ENCODE measurements at places on chromosomes 12 and 14. TPM values are rescaled to one million over a fixed set of nuclear protein-coding genes. Genes with fewer than 3 reads are reported as not detected.

- no peak for DNase-seq
Measured at GRCh38 chr14:100748944-100749343, 22.3 kb downstream of the DLK1 start.

DNA sequence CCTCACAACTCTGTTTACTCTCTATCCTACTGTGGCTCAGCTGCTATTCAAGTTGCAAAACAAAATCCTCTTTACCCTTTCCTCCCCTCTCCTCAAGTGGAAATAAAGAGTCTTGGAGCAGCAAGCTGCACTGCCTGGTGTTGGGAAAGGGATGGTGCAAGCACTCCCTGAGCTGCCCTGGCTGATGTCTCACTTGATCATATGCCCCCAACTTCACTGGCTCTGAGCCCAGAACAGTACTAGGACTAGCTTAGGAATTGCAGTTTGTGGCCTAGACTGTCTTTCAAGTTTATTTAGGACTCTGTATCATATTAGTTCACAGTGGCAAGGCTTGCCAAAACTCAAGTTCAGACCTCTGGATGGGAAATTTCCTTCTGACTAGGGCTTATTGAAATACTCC, 1683.8 kb upstream of the SEL1L start:
- no peak for DNase-seq

- DNase-seq, result no peak
Measured at GRCh38 chr12:25126746-25127145, 68.2 kb downstream of the DNAI7 start.

DNA sequence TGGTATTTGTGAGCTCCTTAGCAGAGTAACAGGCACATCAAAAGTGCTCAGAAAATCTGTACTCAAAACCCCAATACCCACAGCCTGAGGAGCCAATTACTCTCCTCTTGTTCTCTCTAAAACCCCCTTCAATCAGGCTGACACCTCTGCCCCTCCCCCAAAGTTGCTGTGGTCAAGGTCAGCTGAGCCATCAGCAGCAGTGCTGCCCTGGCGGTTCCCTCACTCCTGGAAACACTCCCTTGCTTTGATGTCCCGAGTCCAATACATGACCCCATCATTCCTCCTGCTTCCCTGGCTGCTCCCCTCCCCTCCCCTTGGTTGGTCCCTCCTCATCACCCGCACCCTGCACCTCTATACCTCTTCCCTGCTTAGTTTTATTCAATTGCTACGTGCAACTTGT, 57.2 kb upstream of the C14orf132 start:
- no peak for DNase-seq

DNA sequence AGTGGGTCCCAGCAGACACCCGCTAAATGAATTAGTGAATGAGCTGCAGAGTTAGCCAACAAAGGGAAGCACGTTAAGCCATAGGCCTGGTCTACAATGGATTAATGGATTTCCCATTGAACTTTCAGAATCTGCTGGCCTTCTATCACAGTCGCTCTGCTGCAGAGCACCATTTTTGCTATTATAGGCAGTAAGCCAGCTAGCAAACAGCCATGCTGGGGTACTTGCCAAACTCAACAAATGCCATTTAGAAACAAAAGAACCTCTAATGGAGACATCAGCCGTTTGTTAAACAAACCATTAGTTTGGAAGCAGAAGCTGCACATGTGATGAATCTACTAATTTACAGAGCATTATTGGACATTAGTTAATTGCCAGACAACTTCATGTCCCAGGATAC, 181.1 kb upstream of the STXBP6 start:
- no peak for DNase-seq

DNA sequence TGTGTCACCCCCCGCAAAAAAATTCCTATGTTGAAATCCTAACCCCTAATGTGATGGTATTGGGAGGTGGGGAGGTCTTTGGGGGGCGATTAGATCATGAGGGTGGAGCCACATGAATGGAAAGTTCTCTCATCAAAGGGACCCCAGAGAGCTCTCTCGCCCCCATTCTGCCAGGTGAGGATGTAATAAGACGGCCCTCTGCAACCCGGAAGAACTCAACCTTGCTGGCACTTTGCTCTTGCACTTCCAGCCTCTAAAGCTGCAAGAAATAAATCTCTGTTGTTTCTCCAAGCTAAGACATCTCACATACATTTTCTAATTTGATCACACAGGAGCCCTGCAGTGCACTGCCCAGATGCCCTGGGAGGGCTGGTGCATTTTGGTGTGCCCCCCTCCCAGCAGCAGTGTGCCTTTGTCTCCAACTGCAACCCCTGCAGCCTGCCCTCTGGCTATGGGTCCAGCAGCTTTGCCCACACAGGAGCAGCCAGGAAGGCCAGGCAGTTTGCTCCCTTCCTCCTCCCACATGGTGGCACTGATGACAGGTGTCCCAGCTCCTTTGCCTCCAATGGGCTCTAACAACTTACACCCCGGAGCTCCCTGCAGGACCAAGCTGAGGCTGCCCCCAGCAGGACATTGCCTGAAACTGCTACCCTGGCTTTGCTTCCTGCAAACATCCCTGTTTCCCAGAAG, 59.3 kb downstream of the C14orf132 start:
- DNase-seq, result no peak

DNA sequence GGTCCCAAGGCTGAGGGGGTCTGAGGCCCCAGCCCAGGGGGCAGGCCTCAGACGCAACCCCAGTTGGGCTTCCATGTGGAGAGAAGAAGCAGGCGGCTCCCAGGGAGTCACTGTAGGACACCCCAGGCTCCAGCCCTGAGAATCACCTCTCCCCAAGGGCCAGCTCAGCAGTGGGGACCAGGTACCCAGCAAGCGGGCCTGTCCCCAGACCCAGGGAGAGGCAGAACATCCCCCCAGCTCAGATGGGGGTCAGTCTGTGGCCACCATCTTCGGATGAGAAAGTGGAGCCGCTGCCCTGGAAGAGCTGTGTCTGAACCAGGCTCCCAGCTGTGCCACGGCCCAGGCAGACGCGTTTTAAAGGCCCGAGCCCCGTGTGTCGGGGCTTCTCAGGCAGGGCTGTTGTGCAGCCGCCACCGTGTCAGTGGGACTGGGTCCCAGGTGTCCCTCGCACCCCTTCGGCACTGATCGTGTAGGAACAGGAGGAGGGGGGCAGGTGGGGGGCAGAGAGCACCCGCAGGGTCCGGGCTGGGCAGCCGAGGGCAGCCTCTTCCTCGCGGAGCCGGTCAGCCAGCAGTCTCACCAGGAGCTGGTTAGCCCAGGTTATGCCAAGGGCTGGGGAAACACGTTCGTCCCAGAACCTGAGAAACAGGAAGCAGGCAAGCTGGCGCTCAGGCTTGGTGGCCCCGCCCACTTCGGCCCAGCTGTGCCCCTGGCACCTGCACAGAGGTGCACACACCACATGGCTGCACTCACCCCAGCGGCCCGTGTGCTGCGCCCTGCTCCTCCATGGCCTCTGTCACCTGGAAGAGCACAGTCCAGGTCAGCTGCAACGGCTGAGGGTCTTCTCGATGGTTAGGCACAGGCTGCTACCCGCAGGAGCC, 16.6 kb downstream of the XRCC3 start:
- no peak for DNase-seq

- DNase-seq, result no peak
Measured at GRCh38 chr14:96225745-96226151, 21.1 kb downstream of the BDKRB2 start.

- DNase-seq, result no peak
Measured at GRCh38 chr12:9391815-9392214, 183.6 kb upstream of the PZP start.

SDSL gene
- 3.5 TPM for total RNA-seq

SRRM4 gene
- total RNA-seq, result 0.21 TPM

CDH24 gene
- total RNA-seq, result 6.2 TPM

SLC6A12 gene
- 1.2 TPM for total RNA-seq

Data from thoracic aorta (tissue), 2 donors.